ENCODE measurements at places on chromosomes 16 and 17. TPM values are rescaled to one million over a fixed set of nuclear protein-coding genes. Genes with fewer than 3 reads are reported as not detected.
A peak's percentile ranks its signal among the peaks of the same experiment; 100 is the strongest.

The MT1A gene
- total RNA-seq = not detected

The TEKT1 gene
- not detected for total RNA-seq

The NXPH3 gene
- 1.8 TPM for total RNA-seq

The ZSWIM7 gene
- 41.6 TPM for total RNA-seq

The MCRIP1 gene
- 111 TPM for total RNA-seq

The ALDOC gene
- 10.7 TPM for total RNA-seq

The C16orf92 gene
- total RNA-seq = not detected

The MYCBPAP gene
- total RNA-seq = 0.21 TPM

The SLC13A2 gene
- total RNA-seq = 1.1 TPM

The RNF157 gene
- 6.7 TPM for total RNA-seq

The CCL17 gene
- not detected for total RNA-seq

- DNase-seq = no peak
Measured at GRCh38 chr16:67028167-67028695, 718 bp upstream of the CBFB start.

DNA sequence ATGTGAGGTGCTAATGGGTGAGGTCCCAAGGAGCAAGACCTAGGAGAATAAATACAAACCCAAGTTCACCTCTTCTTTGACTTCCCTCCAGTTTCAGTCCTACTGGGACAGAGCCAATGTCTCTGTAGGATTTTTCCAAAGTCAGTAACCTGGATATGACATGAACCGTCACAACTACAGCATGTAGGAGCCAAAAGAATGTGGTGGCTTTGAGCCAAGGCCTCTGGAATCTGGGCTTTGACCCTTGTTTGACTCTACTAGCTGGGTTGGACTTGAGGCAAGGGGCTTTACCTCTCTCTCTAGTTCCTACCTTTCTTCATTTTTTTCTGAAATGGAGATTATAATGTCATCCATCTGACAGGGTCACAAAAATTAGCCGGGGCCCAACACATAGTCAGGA, 91.4 kb downstream of the CACNG3 start:
- DNase-seq = no peak

- no peak for DNase-seq
Measured at GRCh38 chr16:12900599-12901203, 697 bp upstream of the SHISA9 start.

GRCh38 chr17:17474341-17474740, 2.5 kb upstream of the MED9 start:
- no peak for DNase-seq

DNA sequence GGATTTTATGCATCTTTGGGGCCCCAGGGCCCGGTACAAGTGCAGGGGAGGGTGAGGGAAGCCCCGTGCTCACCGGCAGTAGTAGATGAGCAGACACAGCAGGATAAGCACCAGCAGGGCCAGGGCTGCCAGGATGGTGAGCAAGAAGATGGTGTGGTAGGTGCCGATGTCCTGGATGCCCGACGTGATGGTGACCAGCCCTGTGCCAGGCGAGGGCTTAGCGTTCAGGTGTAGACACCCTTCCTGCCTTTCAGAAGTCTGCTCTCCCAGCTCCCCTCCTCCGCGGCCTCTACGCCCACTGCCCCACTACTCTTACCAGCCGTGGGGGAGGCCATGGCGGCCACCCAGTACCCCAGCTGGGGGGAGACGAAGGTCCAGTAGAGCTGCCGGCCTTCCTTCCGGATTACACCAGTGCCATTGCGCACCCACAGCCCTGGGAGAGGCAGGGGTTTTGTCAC, 8.0 kb downstream of the FAM171A2 start:
- no peak for DNase-seq

- DNase-seq = no peak
Measured at GRCh38 chr16:3089717-3090592, 9.1 kb downstream of the ZSCAN10 start.

- DNase-seq = peak; percentile 6
Measured at GRCh38 chr17:36978810-36979564, 30.2 kb downstream of the AATF start.

DNA sequence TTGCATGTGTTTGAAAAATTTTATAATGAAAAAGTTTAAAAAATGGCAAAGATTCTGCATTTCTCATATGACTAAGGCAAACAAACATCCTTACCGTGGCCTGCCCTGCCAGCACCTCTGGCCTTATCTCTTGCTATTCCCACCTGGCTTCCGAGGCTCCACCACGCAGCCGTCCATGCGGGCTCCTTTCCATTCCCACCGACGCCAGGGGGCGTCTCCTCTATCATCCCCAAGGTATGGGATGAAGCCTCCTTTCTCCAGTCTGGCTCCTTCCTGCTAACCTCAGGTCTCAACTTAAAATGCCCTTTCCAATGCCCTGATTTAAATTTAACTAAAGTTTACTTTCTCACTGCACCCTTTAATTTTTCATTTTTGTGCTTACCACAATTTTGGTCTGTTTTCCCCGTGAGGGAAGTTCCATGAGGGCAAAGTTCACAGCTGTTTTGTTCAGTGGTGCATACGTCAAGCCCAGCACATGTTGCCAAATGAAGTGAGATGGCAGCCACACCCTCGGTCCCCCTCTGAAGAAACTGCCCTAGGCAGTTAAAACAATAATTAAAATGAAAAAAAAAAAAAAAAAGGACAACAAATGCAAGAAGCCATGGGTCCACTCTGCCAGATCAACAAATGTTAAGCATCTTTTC, 13.3 kb upstream of the SDK2 start:
- peak; percentile 62 for DNase-seq

DNA sequence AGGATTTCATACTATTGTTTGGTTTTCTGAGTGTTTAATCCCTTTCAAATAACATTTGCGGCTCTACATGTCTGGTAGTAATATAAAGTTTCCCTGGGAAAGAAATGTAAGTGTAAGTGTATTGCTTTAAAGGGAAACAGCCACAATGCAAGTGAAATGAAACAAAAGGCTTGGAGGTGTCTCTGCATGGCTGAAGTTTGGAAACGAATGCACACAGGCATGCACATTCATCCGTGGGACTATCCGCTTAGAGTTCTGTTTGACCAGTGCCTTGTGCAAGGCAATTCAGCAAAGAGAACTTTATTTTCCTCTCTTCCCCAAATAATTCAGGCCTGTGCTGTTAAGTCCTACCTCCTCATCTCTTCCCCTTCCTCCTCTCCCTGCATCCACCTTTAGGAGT, 56.1 kb upstream of the MRTFB start:
- DNase-seq = peak; percentile 36

- DNase-seq = no peak
Measured at GRCh38 chr16:70736465-70737376, 50.9 kb upstream of the MTSS2 start.

GRCh38 chr17:9842057-9842758, 16.5 kb downstream of the GLP2R start:
- peak; percentile 54 for DNase-seq

- no peak for DNase-seq
Measured at GRCh38 chr16:23320693-23321092, 18.6 kb downstream of the SCNN1B start.

DNA sequence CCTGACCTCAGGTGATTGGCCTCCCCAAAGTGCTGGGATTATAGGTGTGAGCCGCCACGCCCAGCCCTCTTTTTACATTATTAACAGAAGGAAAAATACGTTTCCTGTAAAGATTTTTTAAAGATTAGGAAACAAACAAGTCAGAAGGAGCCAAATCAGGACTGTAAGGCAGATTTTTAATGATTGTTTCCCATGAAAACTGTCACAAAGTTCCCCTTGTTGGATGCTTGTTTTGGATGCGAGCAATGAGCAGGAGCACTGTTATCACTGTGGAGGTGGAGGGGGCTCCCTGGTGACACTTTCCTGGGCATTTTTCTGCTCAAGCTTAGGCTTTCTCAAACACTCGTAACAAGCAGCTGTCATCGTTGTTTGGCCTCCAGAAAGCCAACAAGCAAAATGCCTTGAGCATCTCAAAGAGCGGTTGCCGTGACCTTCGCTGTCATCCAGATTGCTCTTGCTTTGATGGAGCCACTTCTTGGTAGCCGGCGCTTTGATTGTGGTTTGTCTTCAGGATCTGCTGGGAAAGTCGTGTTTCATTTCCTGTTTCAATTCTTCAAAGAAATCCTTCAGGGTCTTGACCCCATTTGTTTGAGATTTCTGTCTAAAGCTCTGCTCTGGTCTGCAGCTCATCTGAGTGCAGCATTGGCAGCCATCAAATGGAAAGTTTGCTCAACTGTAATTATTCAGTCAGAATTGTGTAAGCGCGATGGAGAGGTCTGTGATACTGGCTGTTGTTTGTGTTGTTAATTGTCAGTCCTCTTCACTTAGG, 128.7 kb downstream of the RPTOR start:
- DNase-seq = peak; percentile 17

- DNase-seq = no peak
Measured at GRCh38 chr17:63279498-63280230, 166.4 kb downstream of the CYB561 start.

DNA sequence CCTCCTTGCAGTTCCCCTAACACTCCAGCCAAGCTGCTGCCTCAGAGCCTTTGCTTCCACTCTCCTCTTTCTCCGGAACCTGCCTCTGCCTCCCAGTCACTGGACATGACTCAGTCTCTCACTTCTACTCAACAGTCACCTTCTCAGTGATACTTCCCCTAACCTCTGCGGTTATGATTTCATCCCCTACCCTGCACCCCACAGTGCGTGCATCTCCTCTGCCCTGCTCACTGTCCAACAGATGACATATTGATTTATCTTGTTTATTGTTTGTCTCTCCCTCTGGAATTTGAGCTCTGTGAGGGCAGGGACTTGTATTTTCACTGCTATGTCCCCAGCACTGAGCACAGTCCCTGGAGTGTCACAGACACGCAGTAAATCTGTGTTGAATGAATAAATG, 100.7 kb downstream of the CYLD start:
- no peak for DNase-seq

DNA sequence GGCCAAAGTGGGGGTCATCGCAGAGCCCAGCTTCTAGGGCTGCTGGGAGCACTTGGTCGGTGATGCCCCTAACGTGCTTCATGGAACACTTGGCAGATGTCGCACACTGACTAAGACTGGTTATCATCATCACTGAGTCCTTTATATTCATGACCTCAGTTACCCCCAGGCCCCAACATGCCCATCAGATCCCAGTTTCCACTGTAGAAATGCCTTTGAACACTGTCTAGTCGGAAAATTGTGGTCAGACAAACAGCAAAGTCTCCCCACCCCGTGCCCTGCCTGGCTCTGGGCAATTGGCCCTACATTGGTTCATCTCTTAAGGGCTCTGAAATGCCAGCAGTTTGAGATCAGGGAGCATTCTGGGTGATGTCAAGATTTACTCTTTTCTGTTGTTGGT, 51.3 kb downstream of the NKD1 start:
- no peak for DNase-seq

GRCh38 chr16:1551166-1551565, 17.7 kb downstream of the TMEM204 start:
- DNase-seq = no peak

DNA sequence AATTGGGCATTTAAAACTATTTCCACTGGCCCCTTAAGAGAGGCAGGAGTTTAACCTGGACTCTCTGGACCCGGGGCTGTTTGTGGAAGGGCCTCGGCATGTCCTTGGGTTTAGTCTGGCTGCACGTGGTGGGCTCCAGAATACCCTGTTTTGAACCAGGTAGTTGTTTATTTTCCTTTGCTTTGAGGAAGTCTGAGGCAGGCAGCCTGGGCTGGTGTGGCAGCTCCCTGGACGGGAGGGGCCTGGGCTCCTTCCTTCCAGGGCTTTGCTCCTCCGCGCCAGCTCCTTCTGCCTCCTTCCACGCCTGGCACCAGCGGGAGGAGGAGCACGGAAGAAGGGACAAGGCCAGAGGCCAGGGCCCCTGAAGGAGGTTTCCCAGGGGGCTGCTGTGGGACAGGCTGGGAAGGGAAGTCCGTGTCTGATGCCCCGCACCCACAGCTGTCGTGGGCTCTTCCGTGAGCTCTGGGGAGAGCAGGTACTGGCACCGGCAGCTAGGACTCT, 15.5 kb downstream of the BANP start:
- DNase-seq = peak; percentile 32

DNA sequence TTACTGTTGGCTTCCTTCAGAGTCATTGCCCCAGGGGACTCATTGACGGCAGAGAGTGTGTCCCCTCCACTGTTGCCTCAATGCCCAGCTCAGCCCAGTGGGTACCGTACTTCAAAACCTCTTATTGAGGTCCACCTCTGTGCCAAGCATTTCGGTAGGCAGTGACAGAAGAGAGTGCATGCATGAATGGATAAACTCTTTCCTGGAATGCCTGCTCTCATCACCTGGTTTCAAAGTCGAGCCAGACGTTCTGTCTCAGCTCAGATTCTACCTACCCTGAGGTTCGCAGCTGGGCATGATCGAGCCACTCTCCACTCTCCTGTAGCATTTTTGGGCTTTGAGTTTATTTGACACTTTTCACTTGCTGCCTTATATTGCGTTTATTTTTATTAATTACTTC, 647.0 kb downstream of the MAF start:
- no peak for DNase-seq
